GM10248 (cell line): ENCODE measurements at places on chromosomes 1 and 21.

- DNase-seq = no peak
Observed at GRCh38 chr1:77014073-77014788, 147.0 kb downstream of the ST6GALNAC5 start.

DNA sequence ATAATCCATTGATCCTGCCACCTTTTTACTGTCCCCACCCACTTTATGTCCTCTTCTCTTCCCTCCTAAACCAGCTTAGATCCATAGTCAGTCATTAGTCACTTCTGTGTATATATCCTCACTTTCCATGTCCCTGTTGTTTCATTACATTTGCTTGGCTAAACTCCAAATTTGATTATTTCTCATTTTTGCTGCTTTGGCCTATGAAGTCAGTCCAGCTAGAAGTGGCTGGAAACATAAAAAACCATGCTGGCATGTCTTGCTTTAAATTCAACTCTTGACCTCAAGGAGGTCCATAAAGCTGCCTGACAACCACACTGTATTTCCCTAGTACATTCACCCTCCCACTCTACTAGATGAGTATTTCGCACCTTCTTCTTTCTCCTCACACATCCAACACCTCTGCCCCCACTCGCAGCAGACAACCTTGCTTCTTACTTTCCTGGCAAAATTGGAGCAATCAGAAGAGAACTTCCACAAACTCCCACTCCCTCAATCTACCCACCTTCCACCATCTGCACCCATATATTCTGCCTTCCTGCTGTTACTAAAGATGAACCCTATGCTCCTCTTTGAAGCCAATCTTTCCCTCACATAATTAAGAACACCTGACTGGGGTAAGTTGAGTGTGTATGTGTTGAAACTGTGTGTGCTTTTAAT is 72.1 kb downstream of the ZNF648 start:
- DNase-seq = no peak

DNA sequence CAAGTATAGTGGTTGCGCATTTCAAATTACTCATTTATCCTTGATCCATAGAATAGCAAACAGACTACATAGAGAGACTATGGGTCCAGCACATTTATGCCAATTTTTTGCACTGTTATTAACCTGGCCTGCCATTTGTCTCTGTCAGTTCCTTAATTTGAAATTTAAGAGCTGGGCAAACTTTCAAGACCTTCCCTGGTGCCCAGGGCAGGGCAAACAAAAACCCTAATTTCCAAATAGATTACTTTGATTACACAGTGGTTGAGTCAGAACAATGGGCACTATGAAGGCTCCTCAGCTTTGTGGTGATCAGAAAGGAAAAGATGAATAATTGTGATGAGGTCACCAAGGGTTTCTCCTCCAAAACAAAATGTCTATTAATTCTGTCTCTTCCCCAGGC is 80.6 kb downstream of the TNFSF18 start:
- no peak for DNase-seq

- DNase-seq = no peak
Observed at GRCh38 chr1:30638811-30639210, 84.6 kb downstream of the MATN1 start.

DNA sequence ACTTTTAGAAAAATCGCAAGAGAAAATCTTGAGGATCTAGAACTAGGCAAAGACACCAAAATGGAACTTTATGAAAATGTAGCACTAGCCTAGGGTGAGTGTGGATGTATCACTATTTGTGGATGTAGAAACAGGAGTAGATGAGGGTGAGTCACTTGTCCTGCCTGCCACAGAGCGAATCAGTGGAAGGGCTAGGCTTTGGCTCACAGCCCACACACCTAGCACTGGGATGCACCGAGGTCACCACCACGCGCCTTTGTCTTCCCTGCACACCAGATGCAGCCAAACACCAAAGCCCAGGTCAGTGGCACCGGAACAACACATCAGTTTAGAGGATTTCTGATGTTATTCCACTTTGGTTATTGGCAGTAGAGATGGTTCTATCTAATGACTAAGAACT is 38.2 kb downstream of the PKNOX1 start:
- no peak for DNase-seq

DNA sequence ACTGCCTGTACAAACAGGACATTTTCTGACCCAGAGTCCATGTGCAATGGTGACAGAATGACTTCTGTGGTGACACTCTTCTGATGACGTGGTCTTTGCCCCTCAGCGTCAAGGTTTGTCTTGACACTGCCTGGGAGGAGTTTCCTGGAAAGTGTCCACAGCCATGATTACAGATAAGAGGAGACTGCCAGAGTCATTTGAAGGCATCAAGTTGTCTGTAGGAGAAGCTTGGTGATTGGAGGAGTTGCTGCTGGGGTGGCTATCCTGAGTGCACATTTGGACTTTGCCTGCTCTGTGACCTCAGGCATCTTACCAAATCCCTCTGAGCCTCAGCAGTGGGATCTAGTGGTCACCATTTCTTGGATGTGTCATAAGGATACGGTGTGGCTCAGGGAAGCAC is 17.7 kb downstream of the TCHHL1 start:
- DNase-seq = no peak

DNA sequence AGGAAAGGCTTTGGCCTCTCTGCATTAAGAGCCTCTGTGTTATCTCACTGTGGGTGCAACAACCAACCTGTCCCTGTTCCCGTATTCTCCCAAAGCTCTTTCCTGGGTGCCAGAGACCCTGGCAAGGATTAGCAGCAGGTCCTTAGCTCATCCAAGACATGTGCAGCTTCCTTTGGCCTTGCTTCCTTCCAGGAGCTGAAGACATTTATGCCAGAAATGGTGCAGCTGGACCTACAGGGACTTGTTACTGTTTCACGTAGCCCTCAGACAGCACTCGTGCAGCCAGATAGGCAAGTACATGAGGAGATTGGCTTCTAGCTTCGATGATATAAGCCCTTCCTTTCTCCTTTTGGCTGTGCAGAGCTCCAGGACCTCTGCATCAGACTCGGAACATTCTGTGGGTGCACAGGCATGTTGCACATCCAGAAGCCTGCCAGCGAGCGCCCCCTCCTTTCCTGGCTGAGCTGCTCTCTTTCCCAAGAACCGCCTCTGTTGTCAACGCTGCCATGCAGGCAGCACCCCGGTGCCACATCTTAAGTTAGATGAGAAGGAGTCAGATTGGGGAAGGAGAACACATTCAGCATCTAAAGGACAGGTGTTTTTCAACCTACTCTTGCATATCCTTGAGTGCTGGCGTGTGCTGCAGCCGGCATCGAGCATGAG is 284.5 kb upstream of the PLXNA2 start:
- DNase-seq = no peak

- DNase-seq = no peak
Observed at GRCh38 chr1:156417401-156418020, 48.5 kb downstream of the RHBG start.

- DNase-seq = no peak
Observed at GRCh38 chr1:42941640-42942330, 16.9 kb downstream of the SLC2A1 start.

DNA sequence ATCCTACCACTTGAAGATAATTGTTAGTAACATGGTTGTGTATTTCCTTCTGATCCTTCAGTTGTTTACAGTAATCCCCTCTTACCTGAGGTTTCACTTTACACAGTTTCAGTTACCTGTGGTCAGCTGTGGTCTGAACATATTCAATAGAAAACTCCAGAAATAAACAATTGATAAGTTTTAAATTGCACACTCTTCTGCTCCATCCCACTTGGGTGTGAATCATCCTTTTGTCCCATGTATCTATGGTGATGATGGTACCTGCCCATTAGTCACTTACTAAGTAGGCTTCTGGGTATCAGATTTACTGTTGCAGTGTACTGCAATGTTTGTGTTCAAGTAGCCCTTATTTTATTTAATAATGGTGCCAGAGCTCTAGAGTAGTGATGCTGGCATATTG is 62.5 kb downstream of the OSBPL9 start:
- peak; percentile 20 for DNase-seq

- no peak for DNase-seq
Observed at GRCh38 chr1:38444770-38445442, 398.3 kb upstream of the POU3F1 start.

GRCh38 chr1:152244576-152245273 is 20.7 kb upstream of the HRNR start:
- no peak for DNase-seq

- no peak for DNase-seq
Observed at GRCh38 chr1:184650177-184650866, 104.3 kb downstream of the EDEM3 start.

GRCh38 chr1:241271427-241271826 is 85.6 kb downstream of the RGS7 start:
- no peak for DNase-seq

- no peak for DNase-seq
Observed at GRCh38 chr1:46659307-46659870, 8.8 kb downstream of the ATPAF1 start.

GRCh38 chr1:171298696-171299095 is 15.3 kb upstream of the FMO4 start:
- no peak for DNase-seq

GRCh38 chr1:231446138-231446537 is 24.1 kb upstream of the EGLN1 start:
- no peak for DNase-seq

- no peak for DNase-seq
Observed at GRCh38 chr1:25958465-25958864, 39.4 kb downstream of the PAFAH2 start.

- DNase-seq = no peak
Observed at GRCh38 chr1:24745711-24746413, 615 bp downstream of the CLIC4 start.
